H7 (cell line): ENCODE measurements at places on chromosomes 7 and 10. TPM values are rescaled to one million over a fixed set of nuclear protein-coding genes. Genes with fewer than 3 reads are reported as not detected.

TMEM270 gene
- not detected in 2 replicates for total RNA-seq

ANKRD2 gene
- not detected in 2 replicates for total RNA-seq

IQUB gene
- 0.07 and 0.15 TPM in 2 replicates for total RNA-seq

TCERG1L gene
- 4.4 and 5.4 TPM in 2 replicates for total RNA-seq

ACSL5 gene
- 0.17 TPM in 1 of 2 replicates, not detected in the other for total RNA-seq

ASAH2 gene
- 0.59 and 4.4 TPM in 2 replicates for total RNA-seq

PRPS1L1 gene
- total RNA-seq = not detected in 2 replicates

STEAP1B gene
- 16.0 and 22.7 TPM in 2 replicates for total RNA-seq

ANKRD30A gene
- not detected in 2 replicates for total RNA-seq

FAM241B gene
- 5.8 and 8.4 TPM in 2 replicates for total RNA-seq

COX15 gene
- total RNA-seq = 41.7 and 58.4 TPM in 2 replicates

HTR5A gene
- not detected in 2 replicates for total RNA-seq

SAP25 gene
- 1.3 and 2.4 TPM in 2 replicates for total RNA-seq

PHYHIPL gene
- total RNA-seq = not detected in 2 replicates

FEZF1 gene
- 2.1 and 5.0 TPM in 2 replicates for total RNA-seq

FGFR2 gene
- 47.1 and 71.1 TPM in 2 replicates for total RNA-seq

CADPS2 gene
- total RNA-seq = 5.9 and 6.9 TPM in 2 replicates

PAPOLB gene
- total RNA-seq = 0.14 TPM in 1 of 2 replicates, not detected in the other

P4HA1 gene
- total RNA-seq = 37.3 and 76.5 TPM in 2 replicates

PRKCQ gene
- total RNA-seq = 12.7 and 17.4 TPM in 2 replicates

CD36 gene
- total RNA-seq = under 0.01 TPM in 1 of 2 replicates, not detected in the other

EDRF1 gene
- total RNA-seq = 33.7 and 43.5 TPM in 2 replicates

ATP6V0E2 gene
- total RNA-seq = 15.4 and 20.2 TPM in 2 replicates

MMRN2 gene
- total RNA-seq = 1.7 and 2.7 TPM in 2 replicates

CCDC3 gene
- total RNA-seq = 0.63 and 0.73 TPM in 2 replicates

MSMB gene
- 0.89 TPM in 1 of 2 replicates, not detected in the other for total RNA-seq

NHLRC2 gene
- total RNA-seq = 8.1 and 11.3 TPM in 2 replicates

PRSS37 gene
- total RNA-seq = not detected in 2 replicates

CHN2 gene
- total RNA-seq = 3.1 and 4.2 TPM in 2 replicates

YKT6 gene
- total RNA-seq = 82.4 and 93.4 TPM in 2 replicates

SPDYE5 gene
- not detected in 2 replicates for total RNA-seq

C10orf143 gene
- total RNA-seq = 0.42 and 2.3 TPM in 2 replicates
